ENCODE measurements at places on chromosomes 2 and 18.

- DNase-seq, result no peak
Observed at GRCh38 chr2:109038992-109039391, 50.0 kb upstream of the EDAR start.

- no peak for DNase-seq
Observed at GRCh38 chr2:241648453-241648852, 11.0 kb downstream of the ATG4B start.

GRCh38 chr18:34640276-34640675, 69.8 kb upstream of the DTNA start:
- no peak for DNase-seq

DNA sequence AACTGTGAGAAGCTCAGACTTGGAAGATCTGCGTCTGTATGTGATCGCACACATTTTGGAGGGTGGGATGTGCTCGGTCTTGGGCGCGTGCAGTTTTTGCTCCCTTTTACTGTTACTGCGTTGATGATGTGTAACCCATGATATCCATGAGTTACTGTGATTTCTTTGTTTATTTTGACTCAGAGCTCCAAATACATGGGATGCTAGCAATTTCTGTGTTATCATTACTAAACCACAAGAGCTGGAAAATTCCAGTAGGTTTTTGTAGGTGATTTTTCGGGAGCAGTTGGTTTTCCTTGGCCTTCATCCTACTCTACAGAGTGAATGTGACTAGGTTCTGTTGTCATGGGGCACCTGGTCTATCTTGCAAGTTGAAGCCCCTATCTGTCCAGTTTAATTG, 124.2 kb downstream of the AGAP1 start:
- DNase-seq, result no peak

- DNase-seq, result no peak
Observed at GRCh38 chr2:231928481-231928880, 2.3 kb upstream of the NPPC start.

DNA sequence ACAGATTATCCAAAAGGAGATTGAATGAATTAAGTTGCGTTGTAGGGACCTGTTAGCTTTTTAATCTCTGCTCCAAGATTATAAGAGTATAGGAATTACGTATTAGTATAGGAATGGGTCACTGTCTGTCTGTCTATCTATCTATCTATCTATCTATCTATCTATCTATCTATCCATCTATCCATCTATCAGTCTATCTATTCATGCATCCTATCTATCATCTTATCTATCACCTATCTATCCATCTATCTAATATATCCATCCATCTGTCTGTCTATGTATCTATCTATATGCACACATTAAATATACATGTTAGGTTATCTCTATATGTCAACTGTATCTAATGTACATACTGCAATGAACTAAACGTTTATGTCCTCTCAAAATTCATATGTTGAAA, 255.8 kb downstream of the LPIN1 start:
- no peak for DNase-seq

GRCh38 chr2:130884503-130884902, 47.8 kb downstream of the ARHGEF4 start:
- no peak for DNase-seq

- DNase-seq, result no peak
Observed at GRCh38 chr2:9141091-9141667, 65.4 kb upstream of the ASAP2 start.

- DNase-seq, result no peak
Observed at GRCh38 chr18:58180172-58180571, 136.1 kb downstream of the NEDD4L start.

DNA sequence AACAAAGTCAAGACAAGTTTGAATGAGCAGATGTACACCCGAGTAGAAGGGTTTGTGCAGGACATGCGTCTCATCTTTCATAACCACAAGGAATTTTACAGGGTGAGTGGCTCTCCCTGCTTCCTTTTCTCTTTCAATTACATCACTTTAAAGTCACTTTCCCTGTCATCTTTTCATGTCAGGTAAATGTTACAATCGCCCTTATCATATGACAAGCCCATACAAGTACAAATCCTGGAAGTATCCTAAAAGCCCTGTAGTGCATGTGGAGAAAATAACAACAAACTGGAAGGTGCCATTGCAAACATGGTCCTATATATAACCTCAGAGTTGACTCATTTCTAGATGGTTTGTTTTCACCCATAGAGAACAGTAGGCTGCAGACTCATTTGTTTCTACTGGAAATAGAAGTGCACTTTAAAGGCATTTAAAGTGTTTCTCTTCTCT, 126.0 kb downstream of the SP100 start:
- DNase-seq, result no peak

DNA sequence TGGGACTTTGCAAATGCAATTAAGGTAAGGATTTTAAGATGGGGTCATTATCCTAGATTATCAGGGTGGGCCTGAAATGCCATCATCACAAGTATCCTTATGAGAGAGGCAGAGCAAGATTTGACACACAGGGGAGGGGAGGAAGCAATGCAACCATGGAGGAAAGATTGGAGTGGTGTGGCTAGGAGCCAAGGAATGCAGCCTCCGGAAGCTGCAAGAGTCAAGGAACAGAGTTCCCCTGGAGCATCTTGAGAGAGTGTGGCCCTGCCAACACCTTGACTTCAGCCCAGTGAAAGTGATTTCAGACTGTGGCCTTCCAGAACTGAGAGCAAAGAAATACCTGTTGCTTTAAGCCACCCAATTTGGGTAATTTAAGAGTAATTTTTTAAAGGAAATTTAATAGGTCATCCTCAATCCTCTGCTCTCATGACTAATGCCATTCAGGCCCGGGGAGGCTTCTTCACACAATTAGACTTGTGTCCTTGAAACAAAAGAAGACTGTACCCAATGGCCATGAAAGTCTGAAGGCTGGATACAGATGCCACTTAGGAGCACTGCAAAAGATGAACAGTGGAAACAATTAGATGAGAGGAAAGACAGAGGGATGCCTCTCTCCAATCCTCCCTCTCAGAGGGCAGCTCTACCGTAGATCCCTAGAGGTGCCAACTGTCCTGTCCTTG, 250.3 kb upstream of the ID2 start:
- DNase-seq, result no peak

GRCh38 chr18:5145168-5145825, 51.8 kb downstream of the AKAIN1 start:
- DNase-seq, result peak; percentile 13

GRCh38 chr2:234722176-234722575, 225.3 kb upstream of the ARL4C start:
- no peak for DNase-seq

GRCh38 chr18:2143636-2144035, 427.7 kb downstream of the METTL4 start:
- no peak for DNase-seq

GRCh38 chr2:37711831-37712230, 40.4 kb upstream of the CDC42EP3 start:
- DNase-seq, result no peak

DNA sequence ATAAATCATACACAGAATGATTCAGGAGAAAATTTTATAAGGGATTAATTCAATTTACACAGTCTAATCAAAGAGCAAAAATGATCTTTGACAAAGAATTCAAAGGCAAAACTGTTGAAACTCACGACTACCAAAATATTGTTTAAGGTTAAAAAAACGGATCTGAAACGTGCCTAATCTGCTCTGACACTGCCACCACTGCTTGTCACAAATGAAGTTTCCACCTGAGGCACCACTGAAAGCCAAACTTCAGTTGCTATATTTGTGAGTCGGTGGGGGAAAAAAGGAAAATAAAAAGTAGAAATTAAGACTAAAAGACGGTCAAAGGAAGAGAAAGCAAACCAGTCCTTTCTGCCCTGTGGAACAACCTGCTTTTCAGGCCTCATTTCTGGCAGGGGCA, 140.6 kb upstream of the DNMT3A start:
- DNase-seq, result no peak

- no peak for DNase-seq
Observed at GRCh38 chr2:98634406-98635092, 26.2 kb downstream of the UNC50 start.
